ENCODE measurements at places on chromosomes 13 and 19. TPM values are rescaled to one million over a fixed set of nuclear protein-coding genes. Genes with fewer than 3 reads are reported as not detected.

- DNase-seq, result no peak
These were observed 72.2 kb downstream of the KCTD15 start for GRCh38 chr19:33868788-33869412.

DNA sequence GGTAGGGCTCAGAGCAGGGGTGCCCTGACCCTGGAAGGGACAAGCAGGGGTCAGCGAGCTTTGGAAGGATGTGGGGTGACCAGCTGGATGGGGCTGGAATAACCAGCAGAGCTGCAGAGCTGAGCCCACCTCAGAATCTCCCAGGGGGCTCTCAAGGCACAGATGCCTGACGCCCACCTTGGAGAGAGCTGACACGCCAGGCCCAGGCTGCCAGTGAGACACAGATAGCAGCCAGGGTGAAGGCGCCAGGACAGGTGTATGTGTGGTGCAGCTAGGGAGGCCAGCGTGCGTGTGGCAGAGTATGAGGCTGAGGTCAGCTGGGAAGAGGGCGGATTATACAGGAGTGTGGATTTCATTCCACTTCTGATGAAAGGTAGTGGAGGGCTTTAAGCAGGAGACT lies 8.9 kb downstream of the AP1M1 start:
- no peak for DNase-seq

Gene ZNF284
- 2.4 TPM for total RNA-seq

DNA sequence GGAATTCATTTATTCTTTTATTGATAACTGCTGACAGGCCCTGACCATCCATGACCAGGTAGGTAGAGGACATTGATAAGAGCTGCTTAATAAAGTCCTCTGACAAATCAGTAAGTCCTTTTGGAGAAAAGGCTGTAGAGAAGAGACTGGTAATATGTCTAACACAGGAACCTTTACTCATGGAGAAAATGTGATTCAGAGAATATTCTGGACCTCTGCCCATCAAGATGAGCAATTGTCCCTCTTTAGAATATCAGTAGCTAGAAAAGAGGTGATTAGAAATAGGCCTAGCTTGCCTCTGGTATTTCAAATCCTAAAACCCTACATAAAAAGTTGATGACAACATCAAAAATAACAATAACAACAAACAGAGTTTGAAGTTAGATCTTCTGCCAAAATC lies 642.3 kb downstream of the TBC1D4 start:
- no peak for DNase-seq

DNA sequence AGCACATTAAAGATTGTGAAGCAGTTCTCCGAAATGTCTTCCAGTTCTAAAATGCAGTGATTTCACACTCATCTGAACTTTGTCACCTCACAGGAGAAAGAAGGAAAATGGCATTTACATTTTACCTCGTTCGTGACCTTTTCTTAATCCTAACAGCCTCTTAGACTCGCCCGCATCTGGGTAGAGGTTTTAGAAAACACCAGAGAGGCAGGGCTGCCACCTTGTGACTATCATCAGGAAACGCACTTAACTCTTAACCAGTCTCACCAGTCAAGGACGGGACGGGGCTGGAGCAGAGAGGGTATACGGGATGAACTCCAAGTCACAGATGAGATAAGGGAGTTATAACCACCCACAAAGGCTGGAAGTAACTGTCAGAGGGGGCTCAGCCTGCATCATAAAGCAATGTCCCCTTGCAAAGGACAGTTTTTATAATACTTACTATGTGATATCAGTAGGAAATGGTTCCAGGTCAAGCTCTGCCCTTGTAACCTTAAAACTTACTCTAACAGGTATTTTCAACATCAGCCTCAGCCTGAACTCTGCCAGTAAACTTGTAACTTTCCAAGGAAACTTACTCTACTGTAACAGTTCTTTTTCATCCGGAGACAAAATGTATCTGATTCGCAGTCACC lies 8.6 kb upstream of the CEACAM6 start:
- peak; percentile 62 for DNase-seq

DNA sequence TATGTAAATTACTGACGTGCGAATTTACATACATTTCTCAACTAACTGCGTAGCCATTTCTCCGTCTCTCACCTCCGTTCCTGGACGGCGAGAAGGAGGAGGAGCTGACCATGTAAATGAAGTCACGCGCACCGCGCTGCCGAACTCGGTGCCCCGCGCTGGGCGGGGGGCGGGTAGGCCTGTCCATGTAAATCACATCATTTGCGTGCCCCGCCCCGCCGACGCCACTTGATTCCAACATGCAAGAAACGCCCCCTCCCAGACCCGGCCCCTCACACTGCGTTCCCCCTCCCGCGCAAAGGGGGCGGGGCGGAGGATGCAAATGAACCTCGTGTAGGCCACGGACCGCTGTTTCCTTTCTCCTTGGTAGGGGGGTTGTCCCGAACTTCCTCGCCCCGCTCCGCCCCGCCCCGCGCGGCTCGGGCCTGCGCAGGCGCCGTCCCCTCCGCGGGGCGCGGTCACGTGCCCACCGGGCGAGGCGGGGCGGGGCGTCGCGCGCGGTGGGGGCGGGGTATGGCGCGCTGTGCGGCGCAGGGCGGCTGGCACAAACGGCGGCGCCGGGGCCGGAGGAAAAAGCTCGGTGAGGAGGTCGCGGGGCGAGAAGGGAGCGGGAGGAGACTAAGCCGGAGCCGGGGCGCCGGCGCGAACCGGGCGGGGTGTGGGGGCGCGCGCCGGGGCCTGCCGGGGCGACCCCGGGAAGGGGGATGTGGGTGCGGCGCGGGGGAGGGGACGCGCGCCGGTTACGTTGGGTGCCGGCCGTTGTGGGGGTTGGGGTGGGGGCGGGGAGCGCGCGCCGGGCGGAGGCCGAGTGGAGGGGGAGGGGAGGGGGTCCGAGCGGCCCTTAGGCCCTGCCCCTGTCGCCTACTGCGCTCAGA lies at the start of gene EGLN2:
EGLN2 (plus strand) TSS at position 509 of the 875 bp plus-strand sequence. CDS start 1,382 bp downstream, outside the sequence.
- DNase-seq, result peak; percentile 100

- DNase-seq, result no peak
These were observed 2.1 kb upstream of the FGF9 start for GRCh38 chr13:21668732-21669275.
